Stimulated activated naive CD8-positive, alpha-beta T cell treated with anti-CD3 and anti-CD28 coated beads, Interleukin-15, amount 100 ng/mL, for 72 hours (primary cell): ENCODE measurements at places on chromosomes 2 and 18.

DNA sequence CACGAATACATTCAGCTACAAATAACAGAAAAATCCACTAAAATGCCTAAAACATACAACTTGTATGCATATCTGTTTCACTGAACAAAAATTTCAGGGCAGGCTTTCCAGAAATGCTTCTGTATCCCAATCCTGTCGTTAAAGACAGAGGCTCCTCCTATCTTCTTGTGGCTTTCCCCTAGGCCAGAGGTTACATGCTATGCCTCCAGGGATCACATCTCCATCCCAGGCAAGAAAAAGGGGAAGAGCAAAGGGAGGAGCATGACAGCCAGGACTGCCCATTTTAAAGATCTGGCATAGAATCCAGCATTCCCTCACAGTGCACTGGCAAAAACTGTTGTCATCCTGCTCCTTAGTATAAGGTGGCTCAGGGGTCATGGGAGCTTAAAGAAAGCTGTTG is 268.7 kb upstream of the SETBP1 start:
- DNase-seq, result no peak

GRCh38 chr2:150107170-150107569 is 380.3 kb downstream of the RND3 start:
- no peak for DNase-seq

- DNase-seq, result no peak
These were observed 4.8 kb downstream of the DHRS9 start for GRCh38 chr2:169073963-169074751.

GRCh38 chr2:31888550-31888949 is 122.3 kb downstream of the MEMO1 start:
- no peak for DNase-seq

DNA sequence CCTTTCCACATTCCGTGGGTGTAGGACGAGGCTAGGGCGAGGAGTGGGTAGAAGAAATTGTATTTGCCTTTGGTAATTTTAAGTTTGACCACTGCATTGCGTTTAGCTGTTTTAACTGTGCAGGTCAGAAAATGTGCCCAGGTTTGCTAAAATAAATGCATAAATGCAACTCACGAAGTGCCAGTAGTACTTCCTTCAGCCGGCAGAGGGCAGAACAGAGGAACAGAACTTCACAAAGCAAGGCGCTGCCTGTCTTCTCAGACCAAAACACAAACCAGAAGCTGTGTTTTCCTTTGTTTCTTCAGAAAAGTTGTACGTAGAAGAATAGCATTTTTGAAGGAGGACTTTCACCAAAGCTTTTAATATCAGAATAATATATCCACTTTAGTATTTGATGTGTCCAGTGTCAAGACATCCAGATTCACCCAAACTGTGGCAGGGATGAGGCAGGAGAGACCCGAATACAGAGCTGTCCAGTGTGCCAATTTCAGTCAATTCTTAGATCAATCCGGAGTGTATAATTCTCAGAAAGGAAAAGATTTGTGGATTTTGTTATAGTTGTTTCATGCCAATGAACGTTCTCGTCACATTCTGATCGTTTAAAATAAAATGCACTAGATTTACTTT is 348.6 kb downstream of the DLGAP1 start:
- DNase-seq, result peak; percentile 50

- no peak for DNase-seq
These were observed 12.6 kb upstream of the DLX1 start for GRCh38 chr2:172072706-172073105.

GRCh38 chr18:77164763-77165485 is 32.3 kb upstream of the MBP start:
- DNase-seq, result no peak

GRCh38 chr2:71756280-71756906 is 303.0 kb downstream of the DYSF start:
- DNase-seq, result no peak

GRCh38 chr2:235799281-235799680 is 305.4 kb downstream of the AGAP1 start:
- no peak for DNase-seq

GRCh38 chr2:179636995-179637394 is 224.4 kb downstream of the ZNF385B start:
- no peak for DNase-seq
